ENCODE measurements at places on chromosomes 12 and 14. TPM values are rescaled to one million over a fixed set of nuclear protein-coding genes. Genes with fewer than 3 reads are reported as not detected.

GRCh38 chr12:3480764-3481163, 10.2 kb upstream of the PRMT8 start:
- no peaks in the 10 kb centered on the region for H3K36me3 ChIP-seq
- H3K27ac ChIP-seq, result no peak overlapping the region
- DNase-seq, result no peak
- peaks cover 41% of the 10 kb centered on the region for H3K4me1 ChIP-seq

GRCh38 chr14:68246074-68246785, 426.7 kb downstream of the RAD51B start:
- H3K4me3 ChIP-seq, result no peak overlapping the region
- no peaks in the 10 kb centered on the region for H3K27me3 ChIP-seq
- peak overlapping the region; percentile 16 for H3K27ac ChIP-seq

- no peak for DNase-seq
- H3K4me3 ChIP-seq, result peak overlapping the region; percentile 60
- H3K4me1 ChIP-seq, result peaks cover 73% of the 10 kb centered on the region
- peak overlapping the region; percentile 94 for H3K27ac ChIP-seq
These were observed 103.5 kb downstream of the FGD4 start for GRCh38 chr12:32502693-32503502.

GRCh38 chr14:64934338-64934929, 8.1 kb downstream of the GPX2 start:
- no peak overlapping the region for H3K27ac ChIP-seq
- no peak for DNase-seq
- H3K27me3 ChIP-seq, result no peaks in the 10 kb centered on the region
- H3K36me3 ChIP-seq, result peaks cover 29% of the 10 kb centered on the region
- H3K4me1 ChIP-seq, result no peaks in the 10 kb centered on the region

DNA sequence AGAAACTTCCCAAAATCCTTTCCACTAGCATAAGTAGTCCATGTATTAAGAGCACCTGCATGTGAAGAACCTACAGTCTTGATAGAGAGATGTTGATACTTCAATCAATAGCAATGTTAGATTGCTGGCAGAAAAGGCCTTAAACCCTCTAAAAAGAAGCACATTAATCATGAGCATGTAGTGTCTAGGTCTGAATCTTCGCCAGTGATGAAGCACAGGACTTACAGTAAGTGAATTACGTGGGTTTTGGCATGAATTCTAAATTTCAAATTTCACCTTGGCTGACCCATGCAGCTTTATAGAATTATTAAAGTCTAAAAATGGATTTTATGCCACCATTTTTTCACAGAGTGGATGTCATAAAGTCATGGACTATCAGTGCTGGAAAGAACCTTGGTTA, 791.6 kb upstream of the NOVA1 start:
- no peak for DNase-seq
- H3K27me3 ChIP-seq, result no peaks in the 10 kb centered on the region
- H3K4me3 ChIP-seq, result no peak overlapping the region
- no peaks in the 10 kb centered on the region for H3K36me3 ChIP-seq

The KLRC4 gene
- total RNA-seq, result not detected

The KRT3 gene
- not detected for total RNA-seq

Measured in WTC11 (cell line).